ENCODE measurements at places on chromosomes 12 and 14.

DNA sequence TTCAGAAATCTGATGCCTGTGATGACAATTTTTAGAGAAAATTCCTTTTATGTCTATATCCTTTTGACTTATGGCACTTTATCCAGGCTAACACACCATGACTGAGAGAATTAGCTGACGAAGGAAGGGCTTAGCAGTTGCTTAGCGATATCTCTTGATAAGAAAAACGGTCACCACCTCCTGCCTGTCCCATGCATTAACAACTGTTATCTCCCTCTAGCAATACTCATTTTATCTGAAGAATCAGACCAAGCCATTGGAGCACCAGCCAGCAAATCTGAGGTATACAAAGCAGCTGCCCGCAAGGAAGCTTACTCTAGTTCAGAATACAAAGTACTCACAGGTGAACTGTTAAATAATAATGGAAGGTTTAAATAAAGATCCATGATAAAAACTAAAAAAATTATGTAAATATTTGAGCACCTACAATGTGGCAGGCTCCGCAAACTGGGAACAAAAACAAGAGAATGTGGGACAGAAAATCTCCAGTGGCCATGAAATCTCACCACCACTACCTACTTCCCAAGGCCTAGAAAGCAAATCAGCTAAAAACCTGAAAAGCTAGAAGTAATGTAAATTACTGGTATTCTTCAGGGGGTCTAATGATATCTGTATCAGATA is 24.3 kb downstream of the PPM1H start:
- no peak for DNase-seq

DNA sequence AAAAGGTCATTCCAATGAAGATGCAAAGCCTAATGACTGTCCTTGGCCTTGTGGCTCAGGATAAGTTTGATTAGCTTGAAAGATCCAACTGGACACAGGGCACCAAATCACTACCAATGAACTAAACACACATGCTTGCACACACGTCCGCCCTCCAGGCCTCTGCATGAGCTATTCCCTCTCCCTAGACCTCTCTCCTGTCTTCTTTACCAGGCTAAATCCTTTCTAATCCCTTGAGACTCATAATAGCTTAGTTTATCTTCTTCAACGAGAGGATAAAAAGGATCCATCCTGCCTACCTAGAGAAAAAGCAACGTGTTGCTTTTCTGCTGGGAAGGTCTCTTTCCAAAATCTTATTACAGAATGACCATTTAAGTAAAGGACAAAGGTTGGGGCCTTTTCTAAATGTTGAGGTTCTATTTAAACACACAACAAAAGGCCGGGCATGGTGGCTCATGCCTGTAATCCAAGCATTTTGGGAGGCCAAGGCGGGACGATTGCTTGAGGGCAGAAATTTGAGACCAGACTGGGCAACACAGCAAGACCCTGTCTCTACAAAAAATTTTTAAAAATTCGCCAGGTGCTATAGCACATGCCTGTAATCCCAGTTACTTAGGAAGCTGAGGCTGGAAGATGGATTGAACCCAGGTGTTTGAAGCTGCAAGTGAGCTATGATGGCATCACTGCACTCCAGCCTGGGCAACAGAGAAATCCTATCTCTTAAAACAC is 22.4 kb downstream of the PXN start:
- no peak for DNase-seq

DNA sequence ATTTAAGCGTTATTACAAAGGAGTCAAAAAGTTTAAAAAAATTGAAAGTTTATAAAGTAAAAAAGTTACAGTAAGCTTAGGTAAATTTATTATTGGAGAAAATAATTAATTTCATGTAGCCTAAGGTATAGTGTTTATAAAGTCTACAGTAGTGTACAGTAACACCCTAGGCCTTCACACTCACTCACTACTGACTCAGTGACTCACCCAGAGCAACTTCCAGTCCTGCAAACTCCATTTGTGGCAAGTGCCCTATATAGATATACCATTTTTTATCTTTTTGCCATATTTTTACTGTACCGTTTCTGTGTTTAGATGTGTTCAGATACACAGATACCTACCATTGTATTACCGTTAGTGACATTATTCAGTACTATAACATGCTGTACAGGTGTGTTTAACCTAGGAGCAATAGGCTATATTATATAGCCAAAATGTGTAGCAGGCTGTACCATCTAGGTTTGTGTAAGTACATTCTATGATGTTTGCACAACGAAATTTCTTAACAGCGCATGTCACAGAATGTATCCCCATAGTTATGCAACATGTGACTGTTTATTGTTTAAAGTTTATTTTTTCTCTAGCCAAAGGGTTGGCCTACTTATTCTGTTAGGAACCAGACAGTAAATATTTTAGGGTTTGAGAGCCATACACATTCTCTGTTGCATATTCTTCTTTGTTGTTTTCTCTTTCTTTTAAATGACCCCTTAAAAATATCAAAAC is 155.5 kb downstream of the PCNX1 start:
- no peak for DNase-seq

GRCh38 chr14:50347521-50347920 is 35.4 kb downstream of the DMAC2L start:
- no peak for DNase-seq

DNA sequence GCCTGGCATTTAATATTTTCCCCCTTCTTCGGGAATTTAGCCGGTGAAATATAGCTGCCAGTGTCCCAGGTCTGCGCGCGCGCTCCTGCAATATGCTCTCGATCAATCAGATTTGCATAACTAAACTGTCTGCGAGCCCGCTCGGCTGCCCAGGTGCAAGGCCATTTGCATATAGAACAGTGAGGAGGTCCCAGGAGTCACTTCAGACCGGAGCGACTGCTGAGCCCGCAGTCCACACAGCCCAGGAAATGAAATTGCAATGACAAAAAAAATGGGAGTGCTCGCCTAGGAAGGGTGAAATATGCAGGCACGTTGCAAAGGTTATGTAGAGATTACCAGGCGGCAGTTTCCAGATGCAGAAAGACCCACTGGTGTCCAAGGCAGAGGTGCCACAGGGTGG is 228.5 kb downstream of the VRK1 start:
- DNase-seq = no peak

All from BJ (cell line).